Fibroblast of the aortic adventitia (primary cell): ENCODE measurements at places on chromosomes 12 and 14. TPM values are rescaled to one million over a fixed set of nuclear protein-coding genes. Genes with fewer than 3 reads are reported as not detected.

GALNT16 gene
- 1.6 and 4.6 TPM in 2 replicates for total RNA-seq

LIN7A gene
- total RNA-seq = 6.6 and 8.9 TPM in 2 replicates

RPS6KL1 gene
- total RNA-seq = 0.09 and 1.6 TPM in 2 replicates

NPFF gene
- total RNA-seq = not detected in 2 replicates

ERBB3 gene
- total RNA-seq = 1.2 and 1.5 TPM in 2 replicates

KRT8 gene
- 5.4 and 15.4 TPM in 2 replicates for total RNA-seq

CLEC1B gene
- not detected in 2 replicates for total RNA-seq

DLK1 gene
- 0.09 TPM in 1 of 2 replicates, not detected in the other for total RNA-seq

SSTR1 gene
- total RNA-seq = 0.57 and 0.63 TPM in 2 replicates

PAPLN gene
- total RNA-seq = 3.0 TPM in 2 replicates

DPPA3 gene
- not detected in 2 replicates for total RNA-seq

- DNase-seq = peak; percentile 16
Observed at GRCh38 chr12:30926243-30927221, at the start of gene TSPAN11. Gene TSPAN11, plus strand, starts transcription at chr12:30926748. Its CDS starts 27,244 bp downstream, at chr12:30953992.

GRCh38 chr12:75409830-75410229 lies 18.9 kb downstream of the GLIPR1L2 start:
- DNase-seq = no peak

GRCh38 chr14:81281332-81281731 lies 60.6 kb upstream of the GTF2A1 start:
- DNase-seq = no peak

GRCh38 chr12:70733385-70733784 lies 96.2 kb upstream of the PTPRB start:
- peak; percentile 88 for DNase-seq

- DNase-seq = no peak
Observed at GRCh38 chr14:64544607-64545312, 4.2 kb downstream of the HSPA2 start.

GRCh38 chr12:65728848-65729793 lies 95.2 kb upstream of the HMGA2 start:
- no peak for DNase-seq

DNA sequence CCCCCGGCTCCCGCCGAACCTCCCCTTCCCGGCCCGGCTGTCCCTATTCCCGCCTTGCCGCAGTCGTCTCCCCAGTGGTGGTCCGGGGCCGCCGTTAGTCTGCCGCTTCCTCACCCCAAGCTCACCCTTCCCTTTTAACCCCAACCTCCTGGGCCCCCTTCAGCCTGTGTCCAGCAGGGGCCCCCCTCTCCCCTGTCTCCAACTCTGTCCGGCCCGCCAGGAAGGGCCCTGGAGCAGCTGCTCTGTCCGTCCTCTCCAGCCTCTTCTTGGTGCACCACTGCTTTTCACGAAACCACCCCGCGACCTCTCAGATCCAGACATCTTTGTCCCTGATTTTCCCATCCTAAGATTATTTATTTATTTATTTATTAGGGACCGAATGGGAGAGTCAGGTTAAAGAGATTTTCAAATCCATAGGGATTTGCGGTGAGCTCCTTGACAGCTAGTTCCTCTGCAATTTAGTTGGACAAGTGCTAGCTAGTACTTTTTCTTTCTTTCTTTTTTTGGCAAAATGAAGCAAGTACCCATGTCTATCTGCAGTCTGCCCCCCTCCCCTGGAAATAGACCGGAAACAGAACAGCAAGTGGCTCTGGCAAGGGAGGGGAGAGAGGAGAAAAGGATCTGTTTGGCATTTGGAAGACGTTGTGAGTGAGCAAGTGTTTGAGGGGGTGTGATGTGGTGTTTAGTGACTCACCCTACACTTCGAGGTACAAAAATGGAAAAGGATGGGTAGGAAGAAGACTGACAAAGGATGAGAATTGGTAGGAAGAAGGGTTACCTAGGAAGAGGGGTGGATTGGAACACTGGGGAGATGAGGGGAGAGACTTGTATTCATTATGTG lies 632 bp downstream of the UBR7 start:
- DNase-seq = peak; percentile 51

- no peak for DNase-seq
Observed at GRCh38 chr12:14310866-14311265, 54.6 kb upstream of the ATF7IP start.

- DNase-seq = peak; percentile 55
Observed at GRCh38 chr12:19234171-19234704, 104.7 kb downstream of the PLEKHA5 start.

- DNase-seq = no peak
Observed at GRCh38 chr12:12482150-12482761, 80.4 kb downstream of the DUSP16 start.

DNA sequence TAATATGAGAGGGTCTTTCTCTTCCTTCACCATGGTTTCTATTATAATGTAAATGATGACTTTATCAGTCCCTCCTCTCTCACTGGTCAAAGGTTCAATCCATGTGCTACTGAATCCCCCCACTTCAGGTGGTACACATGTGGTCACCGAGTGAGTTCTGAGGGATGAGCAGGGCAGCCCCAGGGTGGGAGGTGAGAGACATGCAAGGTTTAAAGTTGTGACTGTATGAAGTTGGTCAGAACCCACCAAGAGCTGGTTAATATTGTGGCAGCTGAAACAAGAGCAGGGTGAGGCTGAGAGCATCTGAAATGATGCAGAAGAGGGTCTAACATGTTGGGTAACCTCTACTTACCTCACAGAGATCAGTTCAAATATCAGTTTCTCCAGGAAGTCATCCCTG lies 444.7 kb upstream of the FBXO33 start:
- no peak for DNase-seq
